ENCODE measurements at places on chromosomes 5 and 9.

GRCh38 chr9:107710546-107710945, 221.0 kb upstream of the KLF4 start:
- DNase-seq = no peak

- DNase-seq = no peak
Observed at GRCh38 chr5:162684145-162684544, 616.6 kb downstream of the GABRG2 start.

- DNase-seq = no peak
Observed at GRCh38 chr9:113665064-113665463, 201.5 kb downstream of the RGS3 start.

GRCh38 chr9:105877721-105878120, 183.4 kb downstream of the TMEM38B start:
- DNase-seq = no peak

- no peak for DNase-seq
Observed at GRCh38 chr5:15285901-15286583, 213.9 kb upstream of the FBXL7 start.

All from activated CD4-positive, alpha-beta T cell treated with anti-CD3 and anti-CD28 coated beads, Interleukin-2, amount 50 U/mL, for 1 hour (primary cell).